Suprapubic skin (tissue), 4 donors: ENCODE measurements at places on chromosomes 5 and 9.

DNA sequence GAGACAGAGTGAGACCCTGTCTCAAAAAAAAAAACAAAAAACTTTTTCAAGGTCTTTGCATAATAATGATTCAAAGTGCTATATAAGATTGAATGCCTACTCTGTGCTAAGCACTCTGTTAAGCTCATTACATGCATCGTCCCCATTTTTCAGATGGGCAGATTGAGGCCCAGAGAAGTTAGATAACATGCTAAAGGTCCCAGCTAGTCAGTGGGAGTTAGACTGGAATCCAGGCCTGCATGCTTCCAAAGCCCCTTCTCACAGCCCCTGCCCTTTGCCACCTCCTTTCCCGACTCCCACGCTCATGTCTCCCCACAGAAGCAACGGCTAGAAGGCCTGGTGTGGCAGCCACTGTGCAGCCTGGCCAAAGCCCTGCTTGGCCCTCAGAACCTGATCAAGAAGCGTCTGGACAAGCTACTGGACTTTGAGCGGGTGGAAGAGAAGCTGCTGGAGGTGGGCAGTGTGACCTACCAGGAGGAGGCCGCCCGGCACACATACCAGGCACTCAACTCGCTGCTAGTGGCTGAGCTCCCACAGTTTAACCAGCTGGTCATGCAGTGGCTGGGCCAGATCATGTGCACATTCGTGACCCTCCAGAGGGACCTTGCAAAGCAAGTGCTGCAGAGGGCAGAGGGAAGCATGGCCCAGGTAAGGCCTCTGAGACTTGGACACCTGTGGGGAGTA is 40.3 kb downstream of the ARHGEF37 start:
- no peak for DNase-seq

DNA sequence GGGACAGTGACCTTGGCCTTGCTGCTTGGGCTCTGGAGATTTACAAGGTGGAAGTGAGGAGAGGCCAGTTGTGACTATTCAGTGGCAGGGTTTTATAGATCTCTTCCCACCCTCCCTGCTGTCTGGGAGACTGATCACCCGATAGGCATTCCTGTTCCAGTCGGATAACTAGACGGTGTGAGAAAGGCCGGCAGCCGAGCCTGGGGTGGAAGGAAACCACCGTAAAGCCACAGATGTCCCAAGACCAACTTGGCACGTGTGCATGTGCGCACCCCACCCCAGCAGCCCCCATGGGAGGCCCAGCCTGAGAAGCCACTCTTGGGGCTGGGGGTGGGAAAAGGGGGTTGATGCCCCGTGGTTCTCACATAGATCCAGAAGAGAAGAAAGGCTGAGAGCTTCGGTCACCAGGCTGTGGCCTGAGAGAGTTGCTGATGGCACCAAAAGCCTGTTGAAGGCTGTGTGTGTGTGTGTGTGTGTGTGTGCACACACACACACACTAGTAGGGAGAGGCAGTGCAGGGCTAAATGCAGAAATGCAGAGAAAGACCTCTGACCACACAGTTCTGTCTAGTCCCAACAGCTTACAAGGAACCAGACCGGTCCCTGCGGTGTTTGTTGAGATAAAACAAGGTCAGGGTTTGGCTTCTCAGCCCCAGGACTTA is 225.8 kb downstream of the FANCC start:
- DNase-seq: no peak

GRCh38 chr9:127451858-127452656 is 747 bp downstream of the LRSAM1 start:
- peak; percentile 79 for DNase-seq

DNA sequence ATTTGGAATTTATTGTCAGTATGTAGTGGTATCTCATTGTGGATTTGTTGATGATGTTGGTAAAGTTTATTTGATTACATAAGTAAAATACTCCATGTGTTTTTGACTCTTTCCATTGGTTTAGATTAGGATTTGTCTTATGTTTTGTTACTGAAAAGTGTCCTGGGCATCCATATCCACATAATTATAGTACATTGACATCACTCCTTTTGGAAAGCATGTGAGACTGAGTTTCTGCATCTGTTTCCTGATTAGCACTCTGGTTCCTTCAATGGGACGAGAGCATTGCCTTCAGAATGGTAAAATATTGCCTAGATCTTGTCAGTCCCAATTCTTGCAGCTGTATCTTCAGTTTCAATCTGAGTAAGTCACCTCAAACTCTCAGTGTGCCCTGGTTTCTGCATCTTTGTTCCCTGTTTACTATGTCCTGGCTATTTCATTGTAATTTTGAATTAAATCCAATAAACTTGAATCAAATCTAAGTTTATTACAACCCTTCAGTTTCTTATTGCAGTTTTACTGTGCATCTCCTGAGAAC is 128.1 kb downstream of the FBXO38 start:
- DNase-seq: no peak

DNA sequence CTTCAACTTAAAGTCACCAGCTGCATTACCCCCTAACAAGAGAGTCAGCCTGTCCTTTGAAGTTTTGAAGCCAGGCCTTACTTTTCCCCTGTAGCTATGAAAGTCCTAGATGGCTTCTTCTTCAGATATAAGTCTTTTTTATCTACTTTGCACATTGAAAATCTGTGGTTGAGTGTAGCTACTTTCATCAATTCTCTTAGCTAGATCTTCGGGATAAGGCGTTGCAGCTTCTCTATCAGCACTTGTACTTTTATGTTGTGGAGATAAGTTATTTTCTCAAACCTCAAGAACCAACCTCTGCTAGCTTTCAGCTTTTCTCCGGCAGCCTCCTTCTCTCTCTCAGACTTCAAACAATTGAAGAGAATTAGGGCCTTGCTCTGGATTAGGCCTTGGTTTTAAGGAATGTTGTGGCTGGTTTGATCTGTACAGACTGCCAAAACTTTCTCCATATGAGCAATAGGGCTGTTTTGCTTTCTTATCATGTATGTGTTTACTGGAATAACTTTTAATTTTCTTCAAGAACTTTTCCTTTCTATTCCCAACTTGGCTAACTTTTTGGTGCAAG is 21.6 kb downstream of the CATSPER3 start:
- DNase-seq: no peak

- no peak for DNase-seq
Measured at GRCh38 chr9:114429488-114429887, 41.7 kb upstream of the AKNA start.

- no peak for DNase-seq
Measured at GRCh38 chr5:123605822-123606221, 93.8 kb downstream of the CSNK1G3 start.

DNA sequence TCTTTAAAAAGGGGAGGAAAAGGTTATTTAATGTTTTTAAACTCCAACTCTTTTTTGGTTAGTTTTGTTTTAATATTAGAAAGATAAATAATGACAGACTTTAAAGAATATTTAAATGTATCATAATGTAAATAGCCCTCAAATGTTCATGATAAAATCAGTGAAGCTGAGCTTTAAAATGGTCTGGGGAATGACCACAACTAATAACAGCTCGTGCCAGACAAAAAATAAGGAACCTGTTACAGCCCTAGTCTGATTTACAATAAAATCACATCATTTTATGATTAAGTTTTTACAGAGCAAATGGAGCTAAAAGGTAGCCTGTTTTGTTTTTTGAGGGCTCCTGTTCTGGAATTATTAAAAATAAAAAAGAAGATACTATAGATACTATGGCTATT is 46.1 kb downstream of the VCAN start:
- DNase-seq: no peak

GRCh38 chr9:131407717-131408195 is 13.9 kb downstream of the PRRC2B start:
- no peak for DNase-seq
